ENCODE measurements at places on chromosomes 11 and 22. TPM values are rescaled to one million over a fixed set of nuclear protein-coding genes. Genes with fewer than 3 reads are reported as not detected.

OR6A2 gene
- total RNA-seq: 0.65 TPM

NLRP10 gene
- total RNA-seq: not detected

DERL3 gene
- total RNA-seq: under 0.01 TPM

P2RX6 gene
- total RNA-seq: 3.6 TPM

DGCR6L gene
- 51.8 TPM for total RNA-seq

NCF4 gene
- total RNA-seq: not detected

DAGLA gene
- total RNA-seq: 1.3 TPM

ACR gene
- not detected for total RNA-seq

BACE1 gene
- total RNA-seq: 32.9 TPM

GUCY1A2 gene
- 6.0 TPM for total RNA-seq

OLFML1 gene
- 5.6 TPM for total RNA-seq
